ENCODE measurements at places on chromosomes 6 and 20.

- H3K27ac ChIP-seq: no peak overlapping the region
- no peaks in the 10 kb centered on the region for H3K4me1 ChIP-seq
- H3K4me3 ChIP-seq: no peak overlapping the region
- DNase-seq: no peak
Measured at GRCh38 chr6:1739680-1740079, 130.0 kb downstream of the FOXC1 start.

DNA sequence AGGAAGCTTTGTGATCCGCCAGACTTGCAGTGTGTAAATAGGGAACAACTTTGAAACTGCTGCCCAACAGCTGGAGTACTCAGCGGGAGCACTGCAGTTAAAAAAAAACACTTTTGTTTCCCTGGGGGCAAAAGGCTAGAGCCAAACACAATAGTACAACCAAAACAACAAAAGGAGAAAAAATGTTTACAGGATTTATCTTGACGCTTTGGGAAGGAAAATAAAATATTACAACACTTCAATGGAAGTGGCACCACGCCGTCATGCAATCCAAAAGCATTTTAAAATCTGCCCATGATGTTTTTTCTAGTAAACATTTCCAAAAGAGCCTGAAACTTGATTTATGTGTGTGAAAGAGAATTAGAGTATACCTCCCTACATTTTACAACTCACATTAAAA, 26.0 kb downstream of the PTPRK start:
- H3K27me3 ChIP-seq: no peaks in the 10 kb centered on the region
- no peaks in the 10 kb centered on the region for H3K36me3 ChIP-seq
- no peak overlapping the region for H3K4me3 ChIP-seq
- no peak for DNase-seq
- H3K27ac ChIP-seq: no peak overlapping the region

DNA sequence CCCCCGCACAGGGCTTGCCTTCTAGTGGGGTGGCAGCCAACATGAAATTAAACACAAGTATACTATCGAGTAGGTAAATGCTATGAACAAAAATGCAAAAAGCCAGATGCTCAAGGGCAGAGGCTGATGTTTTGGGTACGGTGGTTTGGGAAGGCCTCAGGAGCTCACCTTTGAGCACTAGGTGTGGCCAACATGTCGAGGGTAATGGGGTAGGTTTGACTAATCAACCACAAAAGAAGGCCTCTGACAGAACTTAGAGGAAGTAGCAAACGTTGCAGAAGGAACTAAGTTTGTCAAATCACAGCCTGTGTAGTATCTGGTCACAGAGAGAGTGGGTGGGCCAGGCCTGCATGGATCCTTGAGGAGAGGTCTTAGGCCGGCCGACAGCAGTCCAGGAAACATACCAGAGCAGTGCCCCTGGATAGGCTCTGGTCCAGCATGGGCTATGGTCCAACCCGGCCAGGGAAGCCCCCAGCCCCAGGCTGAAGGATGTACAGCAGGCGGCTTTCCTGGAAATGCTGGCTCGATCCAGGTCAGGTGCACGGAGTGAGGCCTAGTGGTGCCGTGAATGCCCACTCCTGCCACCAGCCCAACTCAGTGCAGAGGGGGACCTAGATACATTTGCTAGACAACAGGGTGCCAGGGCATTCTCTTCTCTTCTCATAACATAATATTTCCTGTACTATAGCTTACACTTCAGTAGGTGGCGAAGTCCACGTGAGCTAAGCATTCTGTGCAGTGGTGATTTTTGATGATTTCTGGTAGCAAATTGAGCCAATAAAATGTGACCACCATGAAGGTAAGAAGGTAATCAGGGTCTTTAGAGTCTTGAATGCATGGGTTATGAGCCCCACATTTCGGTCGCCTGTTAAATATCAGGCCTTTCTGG, 56.3 kb upstream of the CD93 start:
- no peaks in the 10 kb centered on the region for H3K27me3 ChIP-seq
- no peaks in the 10 kb centered on the region for H3K36me3 ChIP-seq
- no peak for DNase-seq
- no peak overlapping the region for H3K4me3 ChIP-seq
- H3K27ac ChIP-seq: peak overlapping the region; percentile 82

- no peak for DNase-seq
- no peaks in the 10 kb centered on the region for H3K27me3 ChIP-seq
- H3K4me3 ChIP-seq: peak overlapping the region; percentile 49
- no peak overlapping the region for H3K27ac ChIP-seq
- H3K4me1 ChIP-seq: peaks cover 13% of the 10 kb centered on the region
- H3K36me3 ChIP-seq: peaks cover 29% of the 10 kb centered on the region
Measured at GRCh38 chr20:62860391-62860923, 1.2 kb downstream of the TCFL5 start.

- H3K4me1 ChIP-seq: no peaks in the 10 kb centered on the region
- H3K27ac ChIP-seq: no peak overlapping the region
- DNase-seq: no peak
- H3K4me3 ChIP-seq: no peak overlapping the region
- H3K36me3 ChIP-seq: no peaks in the 10 kb centered on the region
Measured at GRCh38 chr20:14142964-14143627, 147.8 kb downstream of the MACROD2 start.

- H3K27ac ChIP-seq: no peak overlapping the region
- DNase-seq: no peak
- peaks cover 13% of the 10 kb centered on the region for H3K27me3 ChIP-seq
Measured at GRCh38 chr6:2658788-2659187, 91.9 kb downstream of the MYLK4 start.

GRCh38 chr6:7449018-7449417, 59.4 kb downstream of the RIOK1 start:
- H3K36me3 ChIP-seq: no peaks in the 10 kb centered on the region
- no peak overlapping the region for H3K4me3 ChIP-seq
- H3K27me3 ChIP-seq: peaks cover 34% of the 10 kb centered on the region

DNA sequence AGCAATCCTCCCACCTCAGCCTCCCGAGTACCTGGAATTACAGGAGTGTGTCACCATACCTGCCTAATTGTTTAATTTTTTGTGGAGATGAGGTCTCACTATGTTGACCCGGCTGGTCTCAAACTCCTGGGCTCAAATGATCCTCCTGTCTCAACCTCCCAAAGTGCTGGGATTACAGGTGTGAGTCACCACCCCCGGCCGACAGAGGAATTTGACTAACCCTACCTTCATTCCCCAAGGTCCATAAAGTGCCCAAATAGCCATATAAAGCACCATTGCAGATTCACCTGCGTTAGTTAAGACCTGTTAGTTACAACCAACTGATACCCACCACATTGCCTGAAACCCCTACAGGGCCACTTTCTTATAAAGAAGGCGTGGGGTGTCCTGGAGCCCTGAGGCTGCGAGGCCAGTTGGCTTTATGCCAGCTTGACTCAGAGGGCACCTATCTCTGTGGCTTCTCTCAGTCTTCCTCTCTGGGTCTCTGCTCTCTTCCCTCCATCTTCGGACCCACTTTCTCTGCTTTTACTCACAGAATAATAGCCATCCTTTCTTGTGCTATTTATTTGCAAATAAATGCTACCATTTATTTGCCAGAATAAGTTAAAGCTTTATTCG, 65.6 kb downstream of the SLC2A10 start:
- H3K27ac ChIP-seq: no peak overlapping the region
- no peak overlapping the region for H3K4me3 ChIP-seq

DNA sequence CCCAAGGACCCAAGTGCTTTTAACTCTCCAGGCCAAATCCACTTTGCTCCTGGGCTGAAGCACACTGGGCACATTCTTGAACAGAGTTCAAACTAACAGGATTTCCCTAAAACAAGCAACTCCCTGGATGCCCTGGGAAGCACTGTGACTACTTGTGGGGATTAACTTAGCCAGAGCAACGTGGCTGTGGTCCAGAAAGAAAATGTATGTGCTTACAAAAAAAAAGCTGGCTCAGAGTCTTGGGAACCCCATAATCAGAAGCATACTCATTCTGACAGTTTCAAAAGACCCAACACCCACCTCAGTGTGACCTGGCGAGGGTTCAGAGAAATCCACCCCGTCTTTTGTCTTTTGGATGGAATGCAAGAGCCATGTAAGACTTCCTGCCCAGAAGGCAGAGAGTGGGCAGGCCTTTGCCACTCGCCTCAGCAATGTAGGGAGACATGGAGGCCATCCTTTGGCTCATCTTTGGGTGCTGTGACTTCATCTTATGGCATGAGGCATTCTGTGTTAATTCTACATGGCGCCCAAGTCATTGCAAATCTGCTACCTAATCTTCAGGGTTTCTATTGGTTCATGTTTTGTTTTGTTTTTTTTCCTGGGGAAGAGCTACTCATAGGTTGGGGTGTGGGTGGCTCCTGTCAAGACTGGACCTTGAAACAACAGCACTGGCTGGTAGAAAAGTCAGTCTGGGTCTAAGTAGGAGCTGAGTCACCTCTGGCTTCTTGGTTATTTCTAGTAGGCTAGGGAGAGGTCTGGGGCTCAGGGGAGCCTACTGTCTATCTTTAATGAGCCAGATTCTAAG, 248.6 kb upstream of the SUPT3H start:
- H3K4me3 ChIP-seq: no peak overlapping the region
- H3K27ac ChIP-seq: no peak overlapping the region
- DNase-seq: no peak
- no peaks in the 10 kb centered on the region for H3K4me1 ChIP-seq
- H3K27me3 ChIP-seq: no peaks in the 10 kb centered on the region
- H3K36me3 ChIP-seq: no peaks in the 10 kb centered on the region

GRCh38 chr20:54228841-54229240, 21.0 kb downstream of the PFDN4 start:
- H3K4me1 ChIP-seq: no peaks in the 10 kb centered on the region
- no peak overlapping the region for H3K4me3 ChIP-seq

DNA sequence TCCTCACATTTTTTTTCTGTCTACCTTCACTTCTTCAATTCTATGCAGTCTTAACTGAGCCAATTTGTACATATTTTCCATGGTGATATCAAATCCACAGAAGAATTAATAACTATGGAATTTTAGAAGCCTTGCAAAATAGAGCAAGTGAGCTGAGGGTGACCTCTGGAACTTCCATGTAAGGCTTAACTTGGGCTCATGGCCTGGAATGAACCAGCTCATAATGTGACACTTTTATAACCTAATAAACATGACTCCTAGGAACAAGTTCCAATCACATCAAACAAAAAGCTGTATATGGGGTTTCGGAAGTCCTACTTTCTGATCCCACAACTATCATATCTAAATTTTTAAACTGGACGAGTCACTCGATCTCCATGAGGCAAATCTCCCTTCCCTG, 232.4 kb downstream of the FOXA2 start:
- no peak overlapping the region for H3K27ac ChIP-seq
- no peak overlapping the region for H3K4me3 ChIP-seq
- peaks cover 15% of the 10 kb centered on the region for H3K4me1 ChIP-seq
- H3K27me3 ChIP-seq: no peaks in the 10 kb centered on the region
- no peak for DNase-seq
- no peaks in the 10 kb centered on the region for H3K36me3 ChIP-seq

DNA sequence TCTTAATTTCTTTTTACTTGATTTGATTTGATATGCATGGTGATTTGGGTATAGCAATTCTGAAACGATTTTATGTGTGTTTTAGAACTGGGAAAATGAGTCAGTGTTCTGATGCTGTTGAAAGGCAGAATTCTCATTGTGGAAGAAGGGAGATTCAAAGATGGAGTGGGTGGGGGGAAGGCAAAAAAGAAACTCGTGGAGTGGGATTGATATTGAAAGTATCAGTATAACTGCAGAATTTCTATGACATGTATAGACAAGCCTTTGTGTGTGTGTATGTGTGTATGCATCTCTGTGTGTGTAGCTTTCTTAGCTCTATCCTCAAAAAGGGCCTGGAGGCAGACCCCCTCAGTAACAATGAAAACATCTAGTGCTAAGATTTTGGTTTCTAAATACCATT, 184.3 kb upstream of the OLIG3 start:
- H3K36me3 ChIP-seq: no peaks in the 10 kb centered on the region
- no peak overlapping the region for H3K27ac ChIP-seq
- H3K27me3 ChIP-seq: no peaks in the 10 kb centered on the region
- H3K4me1 ChIP-seq: no peaks in the 10 kb centered on the region
- no peak for DNase-seq
- no peak overlapping the region for H3K4me3 ChIP-seq

DNA sequence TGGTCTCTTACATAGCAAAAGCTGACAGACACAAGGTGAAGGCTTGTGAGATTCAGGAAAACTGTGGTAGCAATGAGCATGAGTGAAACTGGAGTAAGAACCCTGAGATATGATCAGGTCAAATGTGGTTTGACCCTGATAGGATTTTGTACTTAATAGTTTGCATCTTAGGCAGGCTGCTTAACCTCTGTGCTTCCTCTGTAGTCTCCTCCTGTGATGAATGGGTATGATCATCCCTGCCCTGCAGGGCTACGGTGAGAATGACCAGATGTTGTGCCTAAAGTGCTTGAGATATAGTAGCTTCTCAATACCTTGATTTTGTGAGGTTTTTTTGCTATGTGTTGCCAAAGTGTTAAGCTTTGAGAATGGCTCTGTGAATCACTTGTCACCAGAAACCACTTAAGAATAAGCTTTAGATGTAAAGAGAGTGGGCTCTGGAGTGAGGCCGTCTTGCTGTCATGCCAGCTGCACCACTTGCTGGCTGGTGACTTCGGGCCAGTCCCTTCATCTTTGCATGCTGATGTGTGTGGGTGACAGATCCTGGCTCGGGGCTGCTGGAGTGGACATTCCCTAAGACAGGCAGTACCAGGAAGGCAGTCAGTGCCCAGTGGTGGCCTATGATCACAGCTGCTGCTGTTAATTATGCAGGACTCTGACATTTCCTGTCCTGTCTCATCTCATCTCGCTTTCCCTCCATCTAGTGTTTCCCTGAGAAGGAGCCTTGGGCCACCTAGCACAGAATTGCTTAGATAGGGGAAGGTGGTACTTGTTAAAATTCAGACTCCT, 254.7 kb downstream of the NFATC2 start:
- H3K27ac ChIP-seq: no peak overlapping the region
- no peak overlapping the region for H3K4me3 ChIP-seq
- DNase-seq: no peak
- no peaks in the 10 kb centered on the region for H3K4me1 ChIP-seq
- H3K36me3 ChIP-seq: no peaks in the 10 kb centered on the region

Measured in K562 (cell line).